ENCODE measurements at places on chromosomes 5 and 9.

- DNase-seq = no peak
These were observed 436.3 kb upstream of the PAPPA start for GRCh38 chr9:115717298-115717697.

GRCh38 chr9:136247947-136248637 lies 2.5 kb upstream of the QSOX2 start:
- DNase-seq = no peak

DNA sequence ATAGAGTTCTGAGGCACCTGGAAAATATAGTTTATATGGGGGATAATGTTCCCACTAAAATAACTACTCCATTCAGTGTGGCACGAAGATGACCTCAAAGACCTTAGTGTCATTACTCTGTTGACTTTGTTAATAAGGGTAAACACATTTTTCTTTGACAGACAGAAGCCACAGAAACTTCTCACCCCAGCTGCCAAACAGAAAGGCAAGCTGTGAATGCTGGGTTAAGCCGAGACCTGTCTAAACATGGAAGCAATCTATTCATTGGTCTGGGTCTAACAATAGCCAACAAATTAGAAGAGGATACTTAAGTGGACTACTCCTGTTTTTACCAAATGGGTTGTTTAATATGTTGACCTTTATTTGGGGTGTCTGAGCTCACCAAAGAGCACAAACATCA lies 171.4 kb downstream of the TLE1 start:
- no peak for DNase-seq

DNA sequence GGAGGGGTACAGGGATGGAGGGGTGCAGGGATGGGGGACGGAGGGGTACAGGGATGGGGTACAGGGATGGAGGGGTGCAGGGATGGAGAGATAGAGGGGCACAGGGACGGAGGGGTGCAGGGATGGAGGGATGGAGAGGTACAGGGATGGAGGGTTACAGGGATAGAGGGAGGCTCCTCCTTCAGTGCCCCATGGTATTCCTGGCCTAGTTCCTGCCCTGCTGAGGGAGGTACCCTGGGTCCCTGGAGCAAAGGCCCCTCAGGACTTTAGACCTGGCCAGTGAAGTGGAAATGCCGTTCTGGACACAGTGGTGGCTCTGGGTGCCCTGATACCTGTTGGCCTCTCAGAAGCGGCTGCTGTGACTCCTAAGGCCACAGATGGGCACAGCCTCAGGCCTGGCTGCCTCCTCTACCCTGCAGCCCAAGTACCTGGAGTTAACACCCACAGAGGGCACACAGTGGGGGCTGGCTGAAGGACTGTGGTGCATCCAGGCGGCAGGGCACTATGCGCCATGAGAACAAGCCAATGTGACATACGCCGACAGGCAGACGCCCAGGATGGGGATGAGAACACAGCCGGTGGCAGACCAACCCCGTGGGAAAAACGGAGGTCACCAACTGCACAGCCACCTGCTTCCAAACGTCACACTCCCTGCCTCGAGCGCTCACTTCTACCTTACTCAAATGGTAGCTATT lies 8.4 kb downstream of the PTGES2 start:
- DNase-seq = no peak

DNA sequence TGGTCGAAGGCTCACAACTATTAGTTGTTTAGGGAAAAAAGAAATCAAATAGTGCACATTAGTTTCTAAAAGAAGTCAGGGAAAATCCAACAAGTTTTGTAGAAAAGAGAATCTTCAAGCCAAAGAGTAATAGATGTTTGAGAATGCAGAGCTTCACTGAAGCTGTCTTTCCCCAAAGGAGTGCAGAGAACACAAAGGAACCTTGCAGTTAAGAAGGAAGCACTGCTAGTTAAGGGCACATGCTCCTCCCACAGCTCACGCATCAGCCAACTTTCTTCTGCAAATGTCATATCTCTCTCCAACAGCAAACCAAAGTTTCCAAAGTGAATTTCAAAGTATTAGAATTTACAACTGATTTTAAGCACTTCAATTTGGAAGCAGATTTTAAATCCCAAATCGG lies 116.4 kb upstream of the FST start:
- no peak for DNase-seq

- no peak for DNase-seq
These were observed 259.6 kb upstream of the NR4A3 start for GRCh38 chr9:99561961-99562565.

DNA sequence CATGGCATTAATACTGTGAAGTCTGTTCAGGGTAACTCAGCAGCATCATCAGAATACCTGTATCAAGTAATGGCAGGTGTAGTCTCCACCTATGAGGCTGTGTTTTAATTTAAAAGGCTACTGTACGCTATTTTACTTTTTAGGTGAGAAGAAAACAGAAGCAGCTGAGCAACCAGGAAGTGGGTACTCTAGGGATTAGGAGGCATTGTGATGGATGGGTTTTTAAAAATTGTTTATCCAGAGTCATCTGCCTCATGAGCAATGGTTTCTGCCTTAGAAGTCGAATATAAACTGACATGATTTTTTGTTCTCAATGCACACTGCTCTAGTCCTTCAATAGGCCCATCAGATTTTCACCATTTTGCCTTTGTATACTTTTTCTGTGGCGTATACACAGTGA lies 42.6 kb downstream of the PSIP1 start:
- no peak for DNase-seq

- no peak for DNase-seq
These were observed 499.2 kb downstream of the BNC2 start for GRCh38 chr9:16371306-16371705.

DNA sequence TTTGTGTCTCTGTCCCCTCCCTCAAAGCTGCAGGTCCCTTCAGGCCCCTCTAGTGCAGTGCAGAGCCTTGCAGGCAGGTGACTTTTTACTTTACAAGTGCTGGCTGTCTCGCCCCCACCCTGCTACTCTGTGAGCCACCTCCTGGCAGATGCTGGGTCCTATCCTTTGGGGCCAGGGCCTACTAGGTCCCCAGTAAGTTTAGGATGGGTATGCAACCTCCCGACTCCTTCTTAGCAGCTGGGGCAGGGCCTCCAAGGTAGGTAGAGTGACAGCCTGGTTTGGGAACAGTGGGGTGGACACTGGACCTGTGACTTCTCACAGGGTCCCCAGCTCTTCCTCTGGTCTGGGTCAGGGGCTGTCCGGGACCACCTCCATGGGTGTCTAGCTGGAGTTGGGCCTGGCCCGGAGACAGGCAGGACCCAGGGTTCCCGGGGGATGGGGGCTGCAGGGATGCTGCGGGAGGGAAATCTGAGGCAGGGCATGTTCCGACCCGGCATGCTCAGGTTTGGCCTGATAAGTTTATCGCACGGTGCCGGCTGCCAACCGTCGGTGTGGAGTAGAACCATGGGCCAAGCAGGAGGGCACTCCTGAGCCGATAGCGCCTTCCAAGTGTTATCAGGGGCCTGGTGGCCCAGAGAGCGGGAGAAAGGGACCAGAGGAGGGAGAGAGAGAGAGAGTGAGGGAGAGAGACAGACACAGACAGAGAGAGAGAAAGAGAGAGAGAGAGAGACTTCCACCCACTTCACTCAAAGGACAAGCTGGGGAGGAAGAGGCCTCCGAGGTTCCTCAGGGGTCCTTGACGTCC lies 20.5 kb downstream of the GFI1B start:
- DNase-seq = no peak

DNA sequence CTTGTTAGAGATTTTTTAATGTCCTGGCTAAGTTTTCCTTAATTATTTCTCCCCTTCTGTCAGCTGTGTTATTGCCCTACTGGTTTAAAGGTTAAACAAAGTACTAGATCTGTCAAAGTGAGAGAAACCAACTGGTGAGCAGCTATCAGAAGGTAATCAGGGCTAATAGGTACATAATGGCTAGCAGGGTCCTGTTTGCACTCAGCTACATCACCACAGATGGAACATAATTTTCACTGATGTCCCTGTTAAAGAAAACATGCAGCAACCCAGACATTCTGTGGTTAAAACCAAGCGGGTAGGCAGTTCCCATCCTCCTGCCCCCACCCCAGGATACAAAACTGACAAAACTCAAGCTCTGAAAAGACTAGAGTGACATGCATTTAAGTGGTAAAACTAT lies 473.9 kb downstream of the NR2F1-AS1 start:
- DNase-seq = no peak

- DNase-seq = no peak
These were observed 2.2 kb upstream of the CDX1 start for GRCh38 chr5:150164211-150164980.

DNA sequence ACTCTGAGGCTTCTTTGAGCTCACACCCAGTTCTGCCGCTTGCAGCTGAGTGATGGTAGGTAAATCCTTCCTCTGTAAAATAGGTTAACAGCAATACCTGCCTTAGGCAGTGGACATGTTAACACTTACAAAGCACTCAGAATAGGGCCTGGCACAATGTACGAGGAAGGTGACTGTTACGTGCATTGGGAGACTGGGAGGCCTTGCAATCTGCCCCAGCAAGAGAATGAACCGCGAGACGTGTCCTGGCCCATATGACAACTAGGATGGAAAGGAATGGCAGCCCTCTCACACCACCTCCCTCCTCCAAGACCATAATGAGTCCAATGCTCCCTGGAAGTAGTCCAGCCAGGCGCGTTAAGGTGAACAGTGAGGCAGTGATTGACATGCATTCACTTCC lies 23.1 kb upstream of the AKNA start:
- DNase-seq = no peak

GRCh38 chr5:155915601-155916000 lies 411.4 kb upstream of the SGCD start:
- no peak for DNase-seq

- DNase-seq = no peak
These were observed 89.3 kb downstream of the MACIR start for GRCh38 chr5:103347716-103348423.

DNA sequence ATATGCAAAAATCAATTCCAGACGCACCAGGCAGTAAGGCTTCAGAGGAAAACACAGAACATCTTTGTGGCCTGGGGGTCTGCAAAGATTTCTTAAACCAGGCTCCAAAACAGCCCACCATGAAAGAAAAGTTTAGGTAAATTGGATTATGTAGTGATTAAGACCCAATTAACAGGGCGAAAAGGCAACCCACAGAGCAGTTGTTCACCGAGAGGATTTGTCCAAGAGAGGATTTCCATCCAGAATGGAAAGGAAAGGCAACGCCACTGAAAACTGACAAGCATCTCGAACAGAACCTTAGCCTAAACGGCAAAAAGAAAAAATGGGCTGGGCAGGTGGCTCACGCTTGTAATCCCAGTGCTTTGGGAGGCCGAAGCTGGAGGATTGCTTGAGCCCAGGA lies 37.4 kb downstream of the GLT6D1 start:
- DNase-seq = no peak

DNA sequence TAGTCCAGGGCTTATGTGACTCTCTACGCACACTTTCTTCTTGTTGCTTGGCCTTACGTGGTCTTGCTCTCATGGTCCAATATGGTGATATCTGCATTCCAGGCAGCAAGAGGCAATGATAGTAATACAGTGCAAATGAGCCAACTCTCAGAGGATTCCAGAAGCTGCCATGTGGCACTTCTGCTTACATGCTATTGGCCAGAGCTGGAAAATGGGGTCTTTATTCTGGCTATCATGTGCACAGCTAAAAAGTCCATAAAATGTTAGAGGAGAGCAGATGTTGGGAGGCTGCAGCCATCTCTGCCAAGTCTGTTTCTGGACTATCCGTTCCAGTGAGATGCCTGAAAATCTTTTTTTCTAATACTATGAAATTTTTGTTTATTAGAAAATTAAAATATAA lies 2.9 kb upstream of the SEPTIN8 start:
- DNase-seq = no peak

- DNase-seq = no peak
These were observed 655.2 kb downstream of the ANXA1 start for GRCh38 chr9:73806876-73807275.

DNA sequence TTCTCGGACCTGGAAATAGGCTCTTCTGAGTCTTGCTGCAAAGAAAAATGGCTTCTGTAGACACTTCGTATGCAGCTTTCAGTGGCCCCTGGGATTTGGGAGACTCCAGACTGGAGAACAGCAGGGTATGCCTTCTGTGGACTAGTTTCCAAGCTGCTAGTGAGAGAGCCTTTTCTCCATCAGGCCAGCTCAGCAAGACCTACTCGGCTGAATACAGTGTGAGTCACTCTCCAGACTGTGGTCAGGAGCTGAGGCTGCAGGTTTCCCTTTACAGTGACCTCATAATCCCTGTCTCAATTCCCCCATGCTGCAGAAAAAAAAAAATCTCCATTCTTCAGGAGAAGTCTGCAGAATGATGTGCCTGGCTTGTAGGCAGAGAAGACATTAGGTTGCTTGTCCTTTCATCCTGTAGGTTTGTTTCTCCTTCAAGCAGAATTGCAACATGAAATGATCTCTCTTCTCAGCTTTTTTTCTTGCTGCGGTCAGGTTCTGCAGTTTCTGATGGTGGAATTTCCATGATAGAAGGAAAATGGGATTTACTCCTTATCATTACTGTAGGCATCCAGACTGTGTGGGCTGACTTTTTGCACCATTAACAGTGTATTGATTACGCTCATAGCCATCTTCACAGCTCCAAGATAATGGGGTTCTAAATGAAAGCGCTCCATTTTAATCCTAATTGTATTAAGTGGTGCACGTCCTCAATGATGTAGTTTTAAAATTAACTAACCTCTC lies 78.3 kb upstream of the TNFSF8 start:
- DNase-seq = no peak

- DNase-seq = peak; percentile 2
These were observed 720 bp downstream of the NADK2 start for GRCh38 chr5:36240779-36241630.

DNA sequence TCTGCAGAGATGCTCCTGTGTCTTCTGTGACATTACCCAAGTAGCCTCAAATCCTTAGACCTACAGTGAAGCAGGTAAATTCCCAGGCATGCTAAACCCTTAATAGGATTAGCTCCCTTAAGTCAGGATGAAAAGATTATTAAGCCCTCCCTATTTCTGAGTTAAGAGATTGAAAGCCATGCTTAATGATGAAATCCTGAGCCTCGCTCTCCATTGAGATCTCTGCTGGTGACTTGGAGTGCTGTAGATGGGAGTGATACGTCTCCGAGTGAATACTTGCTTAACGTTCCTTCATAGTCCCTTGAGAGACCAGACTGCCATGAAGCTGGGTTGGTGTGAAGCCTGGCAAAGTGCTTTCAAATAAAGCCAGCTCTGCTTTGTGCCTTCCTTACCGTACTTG lies 34.2 kb downstream of the AOPEP start:
- no peak for DNase-seq

DNA sequence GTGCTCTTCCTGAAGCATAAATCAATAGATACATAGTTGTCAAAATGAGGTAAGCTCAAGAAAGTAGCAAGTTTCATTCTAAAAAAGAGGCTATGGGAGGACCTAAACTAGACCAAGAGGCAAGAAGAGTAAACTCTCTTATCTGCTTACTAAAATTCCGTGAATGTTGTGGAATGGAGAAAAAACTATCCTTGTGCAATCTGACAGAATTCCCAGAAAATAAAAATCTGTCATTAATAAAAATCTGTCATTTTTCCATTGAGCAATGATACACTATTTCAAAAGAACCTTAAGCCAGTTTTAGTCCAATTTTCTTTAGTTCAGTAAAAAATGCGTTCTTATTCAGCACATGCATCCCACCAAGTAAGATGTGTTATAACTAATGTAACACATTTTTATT lies 15.9 kb upstream of the FANCC start:
- no peak for DNase-seq

- DNase-seq = no peak
These were observed 122.5 kb downstream of the TMEM174 start for GRCh38 chr5:73295447-73295846.

- DNase-seq = no peak
These were observed 256.7 kb downstream of the IRX1 start for GRCh38 chr5:3852161-3852916.
